Activated T-cell treated with anti-CD3 and anti-CD28 coated beads for 24 hours (primary cell): ENCODE measurements at places on chromosomes 3 and 15.

- no peak for DNase-seq
These were observed 15.6 kb downstream of the SENP5 start for GRCh38 chr3:196883361-196883760.

- no peak for DNase-seq
These were observed 13.9 kb upstream of the RTP1 start for GRCh38 chr3:187183210-187183862.

- DNase-seq = no peak
These were observed 31.9 kb downstream of the NIT2 start for GRCh38 chr3:100366424-100366823.

GRCh38 chr15:68431037-68431791 lies 749 bp downstream of the ITGA11 start:
- DNase-seq = no peak

GRCh38 chr3:185659942-185660921 lies 74.1 kb downstream of the SENP2 start:
- DNase-seq = peak; percentile 65

DNA sequence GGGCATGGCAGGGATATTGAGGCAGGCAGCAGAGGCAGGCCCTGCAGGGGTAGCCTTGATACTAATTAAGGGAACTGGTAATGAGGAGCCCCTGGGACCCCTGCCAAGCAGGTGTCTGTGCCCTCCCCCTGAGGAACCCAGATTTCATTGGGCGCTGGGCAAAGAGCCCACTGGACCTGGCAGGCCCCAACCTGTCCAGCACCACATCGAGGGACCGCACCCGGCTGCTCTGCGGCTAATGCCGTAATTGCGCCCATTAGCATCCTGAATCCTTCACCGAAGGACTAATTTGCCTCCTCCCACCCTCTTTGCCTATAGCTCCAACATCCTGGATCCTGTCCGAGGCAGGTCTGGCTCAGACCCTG lies 13.7 kb upstream of the SEMA3B start:
- no peak for DNase-seq

- DNase-seq = no peak
These were observed 7.2 kb downstream of the PLA1A start for GRCh38 chr3:119604878-119605277.

DNA sequence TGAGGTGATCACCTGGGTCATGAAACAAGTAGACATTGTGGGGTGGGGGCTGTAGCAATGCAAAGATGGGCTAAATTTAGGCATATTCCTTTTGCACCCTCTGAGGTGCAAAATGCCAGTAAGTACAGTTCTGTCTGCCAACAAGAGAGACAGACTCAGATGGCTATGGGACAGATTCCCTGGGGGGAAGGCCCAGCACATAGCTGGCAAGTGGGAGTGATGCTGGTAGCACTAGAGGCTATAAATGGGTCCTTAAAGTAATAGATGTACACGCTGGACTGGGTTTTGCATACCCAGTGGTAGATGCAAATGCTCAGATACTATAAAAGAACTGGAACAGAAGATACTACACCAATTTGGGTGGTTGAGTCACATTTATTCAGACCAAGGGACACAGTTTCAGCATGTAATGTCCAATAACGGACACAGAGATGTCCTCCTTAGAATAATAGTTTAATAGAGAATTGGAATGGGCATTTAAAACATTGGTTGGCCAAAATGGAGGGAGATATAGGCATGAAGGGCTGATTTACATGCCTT lies 67.4 kb upstream of the RNU6-1 start:
- no peak for DNase-seq

DNA sequence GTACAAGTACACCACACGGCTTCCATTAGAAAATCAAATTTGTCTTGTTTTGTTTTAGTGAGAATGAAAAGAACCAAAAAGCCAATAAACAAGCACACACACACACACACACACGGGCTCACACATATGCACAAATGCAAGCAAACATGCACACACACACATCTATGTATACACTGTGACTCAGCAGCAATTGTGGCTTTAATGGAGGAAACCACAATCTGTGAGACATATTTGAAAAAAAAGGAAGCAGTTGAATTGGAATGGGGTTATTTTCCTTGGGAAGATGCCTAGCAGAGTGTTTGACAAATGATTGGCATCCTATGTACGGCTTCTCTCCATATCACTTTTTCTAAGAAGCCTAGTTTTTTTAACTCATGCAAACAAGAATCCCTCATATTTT lies 201.1 kb upstream of the ARRDC4 start:
- DNase-seq = no peak

DNA sequence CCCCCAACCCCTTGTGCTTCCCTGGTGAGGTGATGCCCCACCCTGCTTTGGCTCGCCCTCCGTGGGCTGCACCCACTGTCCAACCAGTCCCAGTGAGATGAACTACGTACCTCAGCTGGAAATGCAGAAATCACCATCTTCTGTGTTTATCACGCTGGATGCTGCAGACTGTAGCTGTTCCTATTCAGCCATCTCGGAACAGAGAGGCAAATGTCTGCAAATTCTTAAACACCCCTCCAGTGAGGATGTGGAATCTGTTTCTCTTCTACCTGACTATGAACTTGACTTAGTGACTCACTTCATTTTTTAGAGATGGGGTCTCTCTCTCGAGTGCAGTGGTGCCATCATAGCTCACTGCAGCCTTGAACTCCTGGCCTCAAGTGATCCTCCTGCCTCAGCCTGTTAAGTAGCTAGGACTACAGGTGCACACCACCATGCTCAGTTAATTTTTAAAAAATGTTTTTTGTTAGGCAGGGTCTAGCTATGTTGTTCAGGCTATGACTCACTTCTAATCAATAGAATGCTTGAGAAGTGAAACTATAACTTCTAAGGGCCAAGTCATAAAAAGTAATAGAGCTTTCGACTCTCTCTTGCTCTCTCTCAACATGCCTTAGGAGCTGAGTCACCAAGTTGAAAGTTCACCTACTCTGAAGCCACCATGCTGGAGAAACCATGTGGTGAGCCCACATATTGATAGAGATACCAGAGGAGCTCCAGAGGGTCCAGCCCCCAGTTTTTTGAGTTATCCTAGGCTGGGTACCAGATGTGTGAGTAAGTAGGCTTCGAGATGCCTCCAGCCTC lies 11.5 kb upstream of the PARP14 start:
- DNase-seq = no peak

DNA sequence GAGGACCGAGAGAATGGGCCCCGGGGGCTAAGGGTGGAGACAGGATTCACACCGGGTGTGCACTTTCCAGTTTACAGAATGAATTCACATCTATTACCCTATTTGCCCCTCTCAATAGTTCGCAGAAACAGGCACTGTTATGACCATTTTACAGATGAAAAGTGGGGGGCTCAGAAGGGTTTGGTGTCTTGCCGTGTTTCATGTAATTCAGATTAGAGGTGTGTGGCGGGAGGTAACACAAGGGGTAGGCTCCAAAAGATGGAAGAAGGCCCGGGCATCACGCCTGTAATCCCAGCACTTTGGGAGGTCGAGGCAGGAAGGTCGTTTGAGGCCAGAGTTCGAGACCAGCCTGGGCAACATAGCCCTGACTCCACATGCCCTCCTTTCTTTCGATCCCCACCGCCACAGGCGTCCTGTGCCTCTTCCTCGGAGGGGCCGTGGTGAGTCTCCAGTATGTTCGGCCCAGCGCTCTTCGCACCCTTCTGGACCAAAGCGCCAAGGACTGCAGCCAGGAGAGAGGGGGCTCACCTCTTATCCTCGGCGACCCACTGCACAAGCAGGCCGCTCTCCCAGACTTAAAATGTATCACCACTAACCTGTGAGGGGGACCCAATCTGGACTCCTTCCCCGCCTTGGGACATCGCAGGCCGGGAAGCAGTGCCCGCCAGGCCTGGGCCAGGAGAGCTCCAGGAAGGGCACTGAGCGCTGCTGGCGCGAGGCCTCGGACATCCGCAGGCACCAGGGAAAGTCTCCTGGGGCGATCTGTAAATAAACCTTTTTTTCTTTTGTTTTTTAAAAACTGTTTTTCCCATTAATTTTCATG lies 3.4 kb downstream of the DUOXA2 start:
- no peak for DNase-seq

DNA sequence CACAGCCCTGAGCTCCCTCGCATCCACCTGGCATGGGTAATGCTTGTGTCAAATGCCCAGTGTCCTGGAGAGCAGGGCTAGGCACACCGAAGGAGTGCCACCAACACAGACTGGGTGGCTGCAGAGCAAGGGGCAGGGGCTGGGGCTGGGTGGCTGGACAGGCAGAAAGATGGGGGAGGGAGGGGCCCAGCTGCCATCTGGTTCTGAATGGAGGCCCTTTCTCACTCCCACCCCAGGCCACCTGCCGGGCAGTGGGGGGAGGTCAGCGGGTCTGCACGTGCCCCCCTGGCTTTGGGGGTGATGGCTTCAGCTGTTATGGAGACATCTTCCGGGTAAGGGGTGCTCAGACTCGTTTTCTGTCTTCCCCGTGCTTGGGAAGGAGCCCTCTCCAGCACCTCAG lies 17.0 kb downstream of the STAB1 start:
- DNase-seq = no peak

DNA sequence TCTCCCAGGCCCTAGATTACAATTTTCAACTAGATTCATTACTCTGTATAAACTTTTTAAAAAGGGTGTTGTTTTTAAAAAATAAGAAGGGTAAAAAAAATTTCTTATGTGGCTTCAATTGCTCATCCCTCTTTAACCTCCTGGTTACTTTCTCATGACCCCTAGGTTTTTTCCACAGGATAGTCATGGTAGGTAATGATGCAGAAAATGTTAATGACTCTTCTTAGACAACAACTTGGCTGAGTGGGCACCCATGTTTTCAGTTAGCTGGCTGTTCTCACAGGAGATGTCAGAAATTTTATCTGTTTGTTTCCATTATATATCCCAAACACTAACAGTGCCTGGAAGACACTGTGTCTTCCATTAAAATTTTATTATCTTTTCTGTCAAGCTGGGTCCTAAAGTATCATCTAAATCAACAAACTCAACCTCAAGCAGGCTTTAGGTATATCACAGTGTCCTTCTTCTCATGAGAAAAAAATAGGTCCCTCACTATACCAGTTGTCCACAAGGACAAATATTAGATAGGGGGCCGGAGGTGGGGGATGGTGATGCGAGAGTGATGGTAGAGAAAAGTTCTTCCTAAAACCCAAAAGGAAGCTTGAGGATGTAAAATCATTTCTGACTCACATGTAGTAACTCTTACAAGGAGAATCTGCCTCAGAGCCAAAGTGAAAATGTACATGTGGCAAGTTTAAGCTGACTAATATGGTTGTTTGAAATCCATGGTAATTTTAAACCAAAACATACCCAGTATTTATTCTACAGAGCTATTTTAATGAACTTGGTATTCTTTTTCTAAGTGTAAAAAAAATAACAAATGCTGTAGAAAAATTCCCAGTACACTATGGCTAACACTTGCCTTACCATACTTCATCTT lies 43.3 kb downstream of the PLOD2 start:
- DNase-seq = no peak

DNA sequence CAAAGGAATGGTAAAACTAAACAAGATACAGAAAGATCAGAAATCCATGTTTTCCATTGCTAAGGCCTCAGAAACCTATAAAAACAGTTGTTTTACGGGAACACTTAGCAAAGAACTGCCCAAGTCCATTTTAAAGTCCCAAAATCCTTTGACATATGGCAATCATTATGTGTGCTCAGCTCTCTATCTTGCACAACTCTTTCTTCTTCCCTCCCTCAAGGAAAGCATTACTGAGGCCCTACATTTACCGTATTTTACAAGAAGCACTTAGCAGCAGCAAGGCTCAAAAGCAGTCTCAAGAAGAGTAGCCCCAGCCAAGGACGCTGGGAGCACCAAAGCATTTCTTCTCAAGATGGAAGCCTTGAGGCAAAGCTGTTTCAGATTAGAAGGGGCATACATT lies 169.6 kb upstream of the LRTM1 start:
- DNase-seq = no peak

DNA sequence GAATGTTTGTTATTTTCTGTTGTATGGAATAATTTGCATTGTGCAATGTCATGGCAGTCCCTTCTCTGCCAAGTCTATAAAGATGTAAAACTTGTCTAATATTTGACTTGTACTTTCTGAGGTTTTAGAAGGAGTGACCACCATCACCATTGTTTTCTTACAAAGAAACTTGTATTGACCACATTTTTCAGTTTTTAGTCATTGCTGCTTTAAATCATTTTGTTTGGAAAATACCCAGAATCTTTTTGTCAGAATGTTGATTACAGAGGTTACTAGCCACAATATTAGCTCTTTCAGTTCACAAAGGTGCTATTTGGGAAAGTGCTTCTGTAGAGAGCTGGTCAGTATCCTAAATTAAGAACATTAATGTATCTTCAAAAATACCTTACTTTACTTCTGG lies 532.4 kb upstream of the GBE1 start:
- no peak for DNase-seq

- DNase-seq = no peak
These were observed 31.6 kb upstream of the SNRPA1 start for GRCh38 chr15:101326462-101327146.

DNA sequence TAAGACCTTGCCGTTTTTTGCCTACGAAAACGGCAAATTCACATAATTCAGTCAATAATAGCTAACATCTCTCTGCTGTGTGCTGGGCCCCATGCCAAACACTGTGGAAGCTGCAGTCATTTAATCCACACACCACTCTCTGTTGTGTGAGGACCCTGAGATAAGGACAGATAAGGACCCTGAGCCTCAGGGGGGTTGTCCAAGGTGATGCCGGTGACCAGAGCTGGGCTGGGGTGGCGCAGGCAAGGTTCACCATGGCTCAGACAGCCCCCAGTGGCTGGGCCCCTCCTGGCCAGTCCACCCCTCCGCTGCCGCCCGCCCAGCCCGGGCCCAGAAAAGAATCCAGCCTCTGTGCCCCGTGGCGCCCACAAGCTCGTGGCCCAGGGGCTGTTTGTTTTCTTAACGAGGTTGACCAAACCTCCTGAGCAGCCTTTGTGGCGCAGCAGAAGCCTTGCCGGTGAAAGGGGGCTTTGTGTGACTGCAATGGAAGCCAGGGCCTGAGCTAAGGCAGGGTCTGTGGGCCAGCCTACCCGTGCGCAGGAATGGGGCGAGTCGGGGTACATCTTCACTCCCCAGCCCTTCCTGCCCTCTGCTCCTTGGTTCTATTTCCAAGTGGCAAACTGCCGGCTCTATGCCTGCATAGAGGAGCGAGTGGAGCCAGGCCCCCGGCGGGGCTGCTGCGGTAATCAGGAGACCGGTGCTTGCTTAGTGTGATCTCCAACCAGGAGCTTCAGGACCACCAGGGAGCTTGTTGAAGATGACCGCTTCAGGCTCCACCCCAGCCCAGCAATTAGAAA lies 4.4 kb upstream of the SNX22 start:
- DNase-seq = no peak

DNA sequence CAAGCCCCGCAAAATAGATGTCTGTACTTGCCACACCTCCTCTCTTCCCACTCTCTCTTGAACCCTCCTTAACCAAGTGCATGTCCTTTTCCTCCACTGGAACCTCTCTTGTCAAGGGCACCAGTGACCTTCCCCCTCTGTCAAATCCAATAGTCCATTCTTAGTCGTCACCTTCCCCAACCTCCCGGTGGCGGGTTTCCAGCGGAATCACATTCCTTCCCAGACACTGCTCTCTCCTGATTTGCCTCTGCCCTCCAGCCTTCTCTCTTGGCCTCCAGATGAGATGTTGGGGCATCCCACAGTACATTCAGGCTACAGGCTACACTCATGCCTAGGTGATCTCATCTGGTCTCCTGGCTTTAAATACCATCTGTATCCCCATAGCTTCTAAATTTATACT lies 31.1 kb downstream of the SCN5A start:
- no peak for DNase-seq
